ENCODE measurements at places on chromosomes 3 and 15. TPM values are rescaled to one million over a fixed set of nuclear protein-coding genes. Genes with fewer than 3 reads are reported as not detected.

GRCh38 chr3:3783696-3784095 is 15.5 kb upstream of the LRRN1 start:
- no peak for DNase-seq

- no peak for DNase-seq
Measured at GRCh38 chr3:17942856-17943255, 200.4 kb upstream of the TBC1D5 start.

The OCA2 gene
- total RNA-seq = 1.9 TPM

GRCh38 chr15:100005013-100005412 is 271.8 kb upstream of the LYSMD4 start:
- DNase-seq = no peak

The STAC gene
- 3.5 TPM for total RNA-seq

DNA sequence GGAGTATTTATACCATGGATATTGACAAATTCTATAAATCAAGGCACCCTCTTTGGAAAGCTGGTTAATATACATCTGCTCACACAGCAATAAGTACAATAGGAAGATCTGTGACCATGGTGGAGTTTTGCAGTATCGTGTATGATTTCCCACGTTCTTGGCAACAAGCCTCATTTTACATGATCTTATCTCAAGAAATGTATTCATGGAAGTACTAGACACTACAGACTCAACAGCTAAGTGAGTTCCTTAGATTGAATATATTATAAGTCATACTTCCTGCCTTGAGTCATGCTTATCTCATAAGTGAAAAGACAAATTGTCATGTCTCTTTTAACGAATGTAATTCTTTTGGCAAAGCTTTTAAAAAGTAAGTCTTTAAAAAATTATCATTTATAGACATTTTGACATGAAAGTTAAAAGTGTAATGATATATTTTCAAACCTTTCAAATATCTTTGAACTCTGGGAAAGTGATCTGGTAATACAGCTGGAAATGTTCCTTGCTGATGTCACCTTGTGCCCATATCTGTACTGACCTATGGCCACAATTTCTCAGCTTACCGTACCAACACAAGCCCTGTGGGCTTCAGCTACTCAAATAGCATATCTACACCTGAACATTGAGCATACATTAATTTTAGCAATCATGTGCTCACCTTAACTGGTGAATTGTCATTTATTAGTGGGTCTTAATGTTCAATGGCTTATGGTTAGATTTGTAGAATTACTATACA is 130.3 kb upstream of the TMC3 start:
- DNase-seq = no peak

DNA sequence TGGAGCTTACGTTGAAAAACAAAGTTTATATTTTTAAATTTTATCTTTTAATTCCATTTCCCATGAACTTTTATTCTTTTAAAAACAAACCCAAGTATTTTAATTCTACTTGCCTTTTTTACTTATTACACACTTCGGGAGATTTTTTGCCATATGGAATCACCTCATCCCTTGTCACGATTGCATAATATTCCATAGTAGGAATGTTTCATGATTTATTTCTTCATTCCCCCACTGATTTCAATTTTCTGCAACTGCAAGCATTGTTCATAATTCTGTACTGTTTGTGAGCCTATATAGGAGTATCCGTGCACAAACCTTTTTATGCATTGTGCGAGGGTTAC is 574 bp upstream of the SLC25A36 start:
- no peak for DNase-seq

DNA sequence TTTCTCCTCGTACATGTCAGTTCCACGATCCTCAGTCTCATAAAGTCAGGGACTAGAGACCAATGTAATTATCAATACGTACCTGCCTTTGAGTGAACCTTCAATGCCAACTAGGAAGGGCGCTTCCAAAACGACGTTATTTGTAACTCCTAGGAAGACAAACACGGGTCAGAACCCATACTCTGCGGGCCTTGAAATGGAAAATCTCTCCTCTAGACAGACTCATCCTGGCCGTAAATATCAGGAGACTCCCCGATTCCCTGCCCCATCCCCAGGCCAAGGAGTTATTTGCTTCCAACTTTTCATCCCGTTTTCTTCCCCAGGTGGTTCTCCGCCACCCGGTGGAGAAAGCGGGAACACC is 578 bp downstream of the OIP5 start:
- DNase-seq = peak; percentile 77

GRCh38 chr3:52014613-52015012 is 18.9 kb upstream of the RPL29 start:
- no peak for DNase-seq

GRCh38 chr15:77179541-77179998 is 108.7 kb upstream of the TSPAN3 start:
- DNase-seq = no peak
